AG04450 (cell line): ENCODE measurements at places on chromosomes 6 and 20.

DNA sequence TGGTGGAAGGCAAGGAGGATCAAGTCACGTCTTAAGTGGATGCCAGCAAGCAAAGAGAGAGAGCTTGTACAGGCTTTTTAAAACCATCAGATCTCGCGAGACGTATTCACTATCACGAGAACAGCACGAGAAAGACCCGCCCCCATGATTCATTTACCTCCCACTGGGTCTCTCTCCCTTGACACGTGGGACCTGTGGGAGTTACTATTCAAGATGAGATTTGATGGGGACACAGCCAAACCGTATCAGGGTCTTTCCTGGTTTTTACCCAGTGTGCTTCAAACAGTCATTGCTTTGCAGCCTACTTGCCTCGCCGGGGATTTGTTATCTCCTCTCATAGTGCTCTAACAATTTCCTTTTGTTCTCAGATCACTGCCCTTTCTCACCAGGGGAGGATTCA lies 108.2 kb downstream of the UST start:
- no peak for DNase-seq

DNA sequence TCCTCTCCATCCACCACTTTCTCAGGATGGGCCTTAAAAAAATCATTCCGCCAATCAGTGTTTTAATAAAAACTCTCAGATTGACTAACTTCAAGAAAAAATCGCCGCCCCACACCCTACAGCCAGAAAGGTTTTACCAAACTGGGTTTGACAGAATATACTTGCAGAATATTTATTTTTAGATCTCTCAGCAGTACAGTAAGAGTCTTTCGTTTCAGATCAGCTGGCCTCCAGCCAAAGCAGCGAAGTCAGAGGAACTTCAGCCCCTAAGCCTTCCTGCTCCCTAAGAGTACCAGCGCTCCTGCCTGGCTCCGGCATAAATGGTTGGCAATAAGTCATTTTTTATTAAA lies 24.7 kb downstream of the TBC1D7 start:
- DNase-seq, result peak; percentile 52

DNA sequence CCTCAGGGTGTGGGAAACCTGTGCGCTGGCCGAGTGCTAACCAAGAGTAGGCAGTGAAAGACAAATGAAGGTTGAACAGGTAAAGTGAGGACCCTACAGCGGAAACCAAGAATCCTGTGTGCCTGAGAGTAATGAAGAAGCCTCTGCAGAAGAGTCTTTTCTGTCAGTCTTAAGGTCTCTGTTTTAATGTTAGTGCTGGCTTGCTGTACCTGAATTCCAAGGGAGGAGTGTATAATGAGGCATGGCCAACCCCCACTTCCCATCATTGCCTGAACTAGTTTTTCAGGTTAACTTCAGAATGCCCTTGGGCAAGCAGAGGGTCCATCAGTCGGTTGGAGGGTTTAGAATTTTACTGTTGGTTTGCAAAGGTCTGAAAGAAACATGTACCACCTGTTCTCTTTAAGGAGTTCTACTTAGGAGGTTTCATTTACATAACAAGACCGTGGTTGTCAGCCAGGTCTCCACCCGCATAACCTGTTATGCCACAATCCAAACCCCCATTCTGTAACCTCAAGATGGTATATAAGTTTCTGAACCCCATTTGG lies 589 bp upstream of the PDCD2 start:
- DNase-seq, result no peak

DNA sequence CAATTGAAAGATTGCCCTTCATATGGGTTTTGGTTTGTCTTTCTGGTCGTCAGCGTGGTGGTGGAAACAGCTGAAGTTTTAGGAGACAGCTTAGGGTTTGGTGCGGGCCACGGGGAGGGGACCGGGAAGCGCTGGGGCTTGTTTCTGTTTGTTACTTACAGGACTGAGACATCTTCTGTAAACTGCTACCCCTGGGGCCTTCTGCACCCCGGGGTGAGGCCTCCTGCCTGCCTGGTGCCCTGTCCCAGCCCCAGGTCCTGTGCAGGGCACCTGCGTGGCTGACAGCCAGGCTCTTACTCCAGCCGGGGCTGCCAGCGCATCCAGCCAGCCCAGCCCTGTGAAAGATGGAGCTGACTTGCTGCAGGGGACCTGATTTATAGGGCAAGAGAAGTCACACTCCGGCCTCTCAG lies 22.8 kb downstream of the NPEPL1 start:
- DNase-seq, result no peak

- peak; percentile 23 for DNase-seq
Observed at GRCh38 chr6:45746046-45746445, 269.6 kb downstream of the CLIC5 start.

- no peak for DNase-seq
Observed at GRCh38 chr6:112539355-112539754, 192.2 kb downstream of the RFPL4B start.

DNA sequence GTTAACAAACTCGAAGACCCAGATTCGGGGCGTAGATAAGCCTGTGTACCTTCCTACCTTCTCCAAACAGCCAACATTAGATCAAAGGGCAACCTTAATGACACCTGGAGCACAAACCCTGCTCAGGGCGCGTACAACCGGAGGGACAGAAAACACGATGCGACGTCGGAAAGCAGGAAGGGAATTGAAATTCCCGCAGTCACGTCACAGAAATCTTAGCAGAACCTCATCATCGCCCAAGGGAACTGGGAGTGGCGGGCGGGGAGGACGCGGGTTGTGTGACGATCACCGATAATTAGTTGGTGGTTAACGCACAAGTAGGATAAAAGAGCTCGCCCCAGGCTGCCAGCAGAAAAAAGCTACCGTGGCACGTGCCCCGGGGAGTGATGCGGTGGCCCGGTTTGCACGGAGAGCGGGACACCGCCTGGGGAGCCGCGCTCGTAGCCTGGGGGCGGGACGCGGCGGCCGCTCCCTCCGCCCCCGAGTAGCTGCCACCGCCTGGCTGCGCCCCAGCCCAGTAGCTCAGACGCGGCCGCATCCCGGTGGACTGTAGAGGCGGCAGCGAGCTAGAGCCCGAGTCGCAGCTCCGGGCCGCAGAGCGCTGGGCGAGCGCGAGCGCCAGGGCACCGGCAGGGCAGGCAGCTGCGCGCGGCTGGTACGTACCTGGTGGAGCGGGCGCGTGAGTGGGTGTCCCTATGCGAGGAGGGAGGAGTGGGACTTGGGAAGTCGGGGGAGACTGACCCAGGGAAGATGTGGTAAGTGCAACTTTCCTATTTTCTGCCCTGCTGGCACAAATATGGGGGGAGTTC lies at the start of gene PKIB:
Gene PKIB (plus strand): TSS at position 525 of the 809 bp plus-strand sequence. CDS start 107,390 bp downstream, outside the sequence.
- DNase-seq, result no peak

DNA sequence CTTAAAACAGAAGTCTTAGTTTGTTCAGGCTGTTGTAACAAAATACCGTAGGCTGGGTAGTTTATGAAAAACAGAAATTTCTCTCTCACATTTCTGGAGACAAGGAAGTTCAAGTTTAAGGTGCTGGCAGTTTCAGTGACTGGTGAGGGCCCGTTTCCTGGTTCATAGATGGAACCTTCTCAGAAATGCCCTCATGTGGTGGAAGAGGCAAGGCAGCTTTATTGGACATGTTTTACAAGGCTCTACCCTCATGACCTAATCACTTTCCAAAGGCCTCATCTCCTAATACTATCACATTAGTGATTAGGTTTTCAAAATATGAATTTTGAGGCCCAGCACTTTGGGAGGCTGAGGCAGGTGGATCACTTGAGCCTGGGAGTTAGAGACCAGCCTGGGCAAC lies 2.4 kb downstream of the HEBP2 start:
- no peak for DNase-seq

- no peak for DNase-seq
Observed at GRCh38 chr6:122361314-122361979, 38.0 kb upstream of the HSF2 start.

DNA sequence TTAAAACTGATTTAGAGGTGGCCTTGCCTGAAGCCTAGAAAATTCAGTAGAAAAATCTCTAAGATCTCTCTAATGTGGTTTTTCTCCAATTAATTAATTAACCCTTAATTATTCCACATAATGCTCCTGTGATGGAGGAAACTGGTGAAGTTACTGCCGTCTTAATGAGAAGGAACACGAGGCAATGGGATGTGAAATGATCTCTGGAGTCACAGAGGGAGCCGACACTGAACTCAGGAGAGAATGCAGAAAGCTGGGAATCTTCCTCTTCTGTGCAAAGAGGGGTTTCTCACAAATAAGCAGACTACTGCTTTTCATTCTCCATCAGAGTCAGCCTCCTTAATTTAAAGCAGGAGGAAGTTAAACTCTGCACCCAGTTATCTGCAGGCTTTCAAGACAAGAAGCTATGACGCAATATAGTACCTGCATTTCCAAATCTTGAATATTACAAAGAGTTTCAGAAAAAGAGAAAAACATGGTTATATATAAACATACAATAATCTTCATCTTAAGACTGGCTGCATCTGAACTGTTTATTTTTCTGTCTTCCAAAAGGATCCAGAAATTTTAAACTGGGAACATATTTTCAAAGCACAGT lies 18.1 kb upstream of the SNRPB2 start:
- DNase-seq, result no peak

GRCh38 chr6:1923449-1923848 lies 313.7 kb downstream of the FOXC1 start:
- no peak for DNase-seq

DNA sequence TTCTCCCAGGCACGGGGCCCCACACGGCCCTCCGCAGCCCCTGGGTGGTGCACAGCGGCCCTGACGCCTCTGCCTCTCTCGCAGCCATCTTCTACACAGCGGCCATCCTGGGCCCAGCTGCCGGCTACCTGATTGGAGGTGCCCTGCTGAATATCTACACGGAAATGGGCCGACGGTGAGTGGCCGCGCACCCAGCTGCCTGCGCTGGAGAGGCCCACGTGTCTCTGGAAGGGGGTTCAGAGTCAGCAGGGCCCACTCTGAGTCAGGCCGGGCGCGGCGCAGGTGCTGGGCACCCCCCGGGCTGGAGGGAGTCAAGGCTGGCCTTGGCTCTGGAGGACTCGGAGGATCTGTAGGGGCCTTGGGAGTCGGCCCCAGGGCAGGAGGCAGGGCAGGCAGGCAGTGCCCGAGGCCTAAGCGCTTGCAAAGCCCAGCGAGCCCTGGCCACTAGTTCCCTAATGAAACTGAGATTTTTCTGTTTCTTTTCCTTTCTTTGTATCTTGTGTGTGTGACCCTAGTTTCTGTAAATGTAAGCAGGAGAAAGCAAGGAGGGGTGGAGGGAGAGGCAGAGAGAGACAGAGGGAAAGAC lies 16.4 kb downstream of the SLCO4A1 start:
- DNase-seq, result no peak

GRCh38 chr6:125546841-125547251 lies 202.6 kb upstream of the HEY2 start:
- DNase-seq, result no peak

- no peak for DNase-seq
Observed at GRCh38 chr6:121695329-121695728, 259.9 kb downstream of the GJA1 start.

DNA sequence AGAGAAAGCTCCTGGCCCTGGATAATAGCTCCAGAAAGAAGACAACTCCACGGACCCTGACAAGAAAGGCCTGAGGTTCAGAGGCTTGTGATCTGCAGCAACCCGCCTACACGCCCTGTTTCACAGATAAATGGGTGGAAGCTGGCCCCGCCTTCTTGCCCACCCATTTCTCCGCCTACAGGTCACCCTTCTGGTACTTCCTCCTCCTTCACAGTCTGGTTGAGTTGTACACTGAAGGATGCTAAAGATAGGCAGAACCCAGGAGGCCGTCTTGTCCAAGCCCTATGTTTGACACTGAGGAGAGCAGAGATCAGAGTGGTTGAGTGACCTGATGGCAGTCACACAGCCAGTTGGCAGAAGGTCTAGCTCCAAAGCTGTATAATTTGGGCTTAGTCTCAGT lies 34.2 kb upstream of the MDGA1 start:
- DNase-seq, result no peak

- no peak for DNase-seq
Observed at GRCh38 chr6:53294095-53294494, 54.7 kb downstream of the ELOVL5 start.

DNA sequence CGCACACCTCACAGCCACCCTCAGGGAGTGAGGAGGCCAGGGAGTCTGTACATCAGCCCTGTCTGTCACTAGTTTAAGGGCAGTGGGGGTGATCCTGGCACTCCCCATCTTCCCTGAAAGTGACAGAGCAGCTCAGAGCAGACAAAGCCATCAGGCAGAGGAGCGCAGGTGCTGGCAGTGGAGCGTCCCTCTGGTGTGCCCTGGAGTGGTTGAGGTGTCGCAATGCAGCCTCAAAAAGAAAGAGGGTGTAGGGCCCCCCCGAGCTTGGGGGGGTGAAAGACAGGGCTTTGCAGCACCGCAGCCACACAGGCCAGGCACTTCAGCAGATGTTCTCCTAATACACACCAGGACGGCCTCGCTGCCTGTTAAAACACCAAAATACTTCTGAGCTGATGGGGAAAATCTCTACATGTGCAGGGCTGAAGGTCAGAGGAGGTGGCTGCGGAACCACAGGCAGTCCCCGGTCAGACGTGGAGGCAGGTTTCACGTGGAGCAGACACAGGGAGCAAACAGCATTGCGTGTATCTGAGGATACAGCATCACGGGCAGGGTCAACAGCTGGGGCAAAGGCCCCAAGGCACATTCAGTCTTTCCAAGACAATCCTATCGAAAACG lies 69.5 kb downstream of the PREX1 start:
- DNase-seq, result no peak

DNA sequence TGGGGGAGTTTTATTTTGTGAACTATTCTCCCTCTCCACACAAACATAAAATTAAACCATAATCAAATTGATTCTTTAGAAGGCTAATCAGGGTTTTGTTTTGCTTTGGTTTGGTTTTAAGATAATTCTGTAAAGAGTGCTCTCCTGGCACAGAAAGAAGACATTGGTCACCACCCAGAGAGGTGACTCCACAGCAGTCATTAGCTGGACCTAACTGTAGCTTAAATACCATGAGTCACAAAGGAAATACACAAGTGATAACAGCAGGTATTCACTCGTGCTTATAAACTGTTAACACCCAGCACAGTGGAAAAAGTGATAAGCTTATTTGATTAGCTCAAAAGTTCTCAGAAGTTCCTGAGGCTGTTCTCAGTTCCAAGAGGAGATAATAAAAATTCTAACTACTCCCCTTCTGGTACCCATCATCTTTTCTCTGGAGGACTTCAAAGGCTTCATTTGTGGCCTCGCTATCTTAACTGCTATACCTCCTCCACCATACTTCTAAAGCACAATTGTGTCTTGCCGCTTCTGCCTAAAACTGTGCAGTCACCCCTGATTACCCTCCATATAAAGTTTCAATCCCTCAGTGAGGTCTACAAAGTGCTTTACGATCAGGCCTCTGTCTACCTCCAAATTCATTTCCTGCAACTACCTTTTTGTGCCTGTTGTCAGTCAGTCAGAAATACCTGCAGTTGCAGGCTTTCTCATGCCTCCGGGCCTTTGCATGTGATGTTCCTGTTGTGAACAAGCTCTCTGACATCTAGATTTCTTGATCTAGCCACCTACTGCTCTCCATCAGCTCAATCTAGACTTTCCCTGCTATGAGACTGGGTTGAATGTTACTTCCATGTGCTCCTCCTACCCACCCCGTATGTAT lies 201.1 kb downstream of the SAMD5 start:
- no peak for DNase-seq

GRCh38 chr6:42404484-42404883 lies 47.2 kb downstream of the TRERF1 start:
- DNase-seq, result no peak
